ENCODE measurements at places on chromosomes 2 and 18.

- DNase-seq, result no peak
Observed at GRCh38 chr2:28645553-28645952, 106.1 kb upstream of the PPP1CB start.

DNA sequence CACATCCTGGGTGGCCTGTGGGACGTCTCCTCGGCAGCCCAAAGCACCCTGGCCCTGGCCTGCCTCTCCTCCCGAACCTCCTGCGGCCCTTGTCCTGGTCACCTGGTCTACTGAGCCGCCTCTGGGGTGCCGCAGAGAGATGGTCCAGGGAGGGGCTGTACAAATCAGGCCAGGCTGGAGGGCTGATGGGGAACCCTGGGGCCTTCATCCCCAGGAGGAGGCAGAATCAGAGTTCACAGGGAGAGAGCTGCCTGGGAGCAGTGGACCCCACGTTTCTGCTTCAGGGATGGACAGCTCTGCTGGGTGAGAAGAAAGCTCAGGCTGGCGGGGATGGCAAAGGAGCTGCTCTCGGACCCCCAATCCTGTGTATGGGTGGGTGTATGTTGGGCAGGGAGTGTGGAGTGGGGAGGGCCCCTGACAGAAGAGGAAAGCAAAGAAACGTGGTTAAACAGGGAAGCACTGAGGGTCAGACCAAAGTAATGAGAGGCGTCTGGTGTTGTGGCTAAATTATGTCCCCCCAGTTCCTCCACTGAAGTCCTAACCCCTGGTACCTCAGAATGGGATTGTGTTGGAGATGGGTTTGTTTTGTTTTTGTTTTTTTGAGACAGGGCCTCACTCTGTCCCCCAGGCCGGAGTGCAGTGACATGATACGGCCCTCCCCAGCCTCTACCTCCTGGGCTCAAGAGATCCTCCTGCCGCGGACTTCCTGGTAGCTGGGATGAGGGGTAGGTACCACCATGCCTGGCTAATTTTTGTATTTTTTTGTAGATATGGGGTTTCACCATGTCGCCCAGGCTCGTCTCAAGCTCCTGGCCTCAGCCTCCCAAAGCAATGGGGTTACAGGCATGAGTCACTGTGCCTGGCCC lies 73.4 kb upstream of the SMAD7 start:
- DNase-seq, result no peak

- no peak for DNase-seq
Observed at GRCh38 chr2:219466816-219467735, 31.6 kb upstream of the GMPPA start.

GRCh38 chr2:199926806-199927205 lies 15.7 kb downstream of the C2orf69 start:
- no peak for DNase-seq

GRCh38 chr2:134078354-134078753 lies 175.5 kb upstream of the MGAT5 start:
- no peak for DNase-seq

DNA sequence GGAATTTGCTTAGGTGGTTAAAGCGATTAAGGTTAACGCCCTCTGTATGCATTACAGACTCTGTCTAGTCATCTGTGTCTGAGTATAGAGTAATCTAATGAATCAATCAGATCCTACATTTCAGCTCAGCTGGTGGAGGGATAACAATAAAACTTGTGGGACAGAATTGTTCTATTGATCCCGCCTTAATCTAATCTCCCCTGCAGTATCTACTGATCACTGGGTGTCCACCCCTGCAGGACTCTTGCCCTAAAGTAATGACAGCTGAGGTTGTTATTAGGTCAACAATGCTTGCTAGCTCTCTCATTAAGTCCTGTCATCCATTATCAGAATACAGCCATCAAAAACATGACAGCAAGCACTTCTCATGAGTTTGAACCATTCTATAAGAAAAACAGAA lies 462.6 kb upstream of the TMEFF2 start:
- DNase-seq, result no peak

DNA sequence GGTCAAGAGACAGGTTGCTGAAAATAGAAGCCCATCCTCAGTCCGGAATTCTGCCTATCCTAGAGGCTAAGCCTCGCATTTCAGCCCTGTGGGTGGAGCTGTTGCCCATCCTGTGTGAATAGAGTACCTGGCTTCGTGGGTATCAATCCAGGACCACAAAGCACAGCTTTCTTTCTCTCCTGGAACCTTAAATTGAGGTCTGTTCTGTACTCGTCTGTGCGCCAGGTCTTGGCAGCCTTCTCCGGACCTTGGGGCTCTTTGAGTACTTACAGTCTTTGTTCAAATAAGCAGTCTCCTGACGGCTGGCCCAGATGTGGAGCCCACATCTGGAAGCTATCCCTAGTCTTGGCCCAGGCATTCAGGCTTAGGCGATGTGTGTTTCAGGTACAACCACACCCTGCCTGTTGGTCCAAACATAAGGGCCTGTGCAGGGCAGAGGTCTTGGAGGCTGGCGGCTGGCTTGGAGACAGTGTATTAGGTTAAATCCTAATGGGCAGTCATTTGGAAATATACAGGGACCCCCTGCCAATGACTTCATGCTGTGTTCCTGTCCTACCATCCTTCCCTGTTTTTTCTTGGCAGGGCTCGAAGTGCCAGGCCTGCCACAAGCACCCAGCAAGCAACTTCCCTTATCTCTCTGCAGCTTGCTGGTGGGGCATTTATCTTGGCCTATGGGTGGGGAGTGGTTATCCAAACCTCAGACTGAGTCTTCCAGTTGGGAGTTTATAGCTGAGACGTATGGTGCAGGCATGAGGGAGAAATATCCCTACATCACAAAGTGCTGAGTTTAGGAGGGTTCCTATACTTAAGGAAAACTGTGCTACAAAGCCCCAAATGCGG lies 294.1 kb downstream of the BCL2 start:
- no peak for DNase-seq

DNA sequence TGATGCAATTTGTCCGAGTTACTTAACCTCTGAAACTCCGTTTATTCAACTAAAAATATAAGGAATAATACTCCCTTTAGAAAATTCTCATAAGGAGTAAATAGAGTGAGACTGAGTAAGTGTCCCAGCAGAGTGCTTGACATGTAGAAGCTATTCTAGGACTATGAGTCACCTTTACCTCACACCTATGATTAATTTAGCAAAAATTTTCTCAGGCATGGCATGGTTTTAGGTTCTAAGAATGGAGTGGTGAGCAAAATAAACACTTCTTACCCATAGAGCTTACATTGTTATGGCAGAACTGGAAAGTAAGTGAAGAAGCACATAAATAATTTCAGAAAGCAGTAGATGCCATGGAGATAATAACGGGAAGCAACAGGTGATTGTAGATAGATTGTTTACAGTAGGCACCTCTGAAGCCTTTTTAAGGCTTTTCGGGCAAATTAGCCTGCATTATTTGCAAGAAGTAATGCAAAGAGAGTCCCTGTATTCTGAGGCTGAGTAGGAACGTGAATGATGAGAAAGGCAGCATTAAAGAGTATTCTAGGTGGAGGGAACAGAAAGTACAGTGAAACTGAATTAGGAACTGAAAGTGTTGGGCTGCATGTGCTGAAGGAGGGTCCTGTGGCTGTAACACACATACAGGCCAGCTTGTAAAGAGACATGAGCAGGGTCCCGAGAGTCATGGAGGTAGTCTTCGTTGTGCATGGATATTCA lies 209.2 kb downstream of the ZNF407 start:
- no peak for DNase-seq

GRCh38 chr18:43061816-43062215 lies 53.7 kb downstream of the RIT2 start:
- no peak for DNase-seq

DNA sequence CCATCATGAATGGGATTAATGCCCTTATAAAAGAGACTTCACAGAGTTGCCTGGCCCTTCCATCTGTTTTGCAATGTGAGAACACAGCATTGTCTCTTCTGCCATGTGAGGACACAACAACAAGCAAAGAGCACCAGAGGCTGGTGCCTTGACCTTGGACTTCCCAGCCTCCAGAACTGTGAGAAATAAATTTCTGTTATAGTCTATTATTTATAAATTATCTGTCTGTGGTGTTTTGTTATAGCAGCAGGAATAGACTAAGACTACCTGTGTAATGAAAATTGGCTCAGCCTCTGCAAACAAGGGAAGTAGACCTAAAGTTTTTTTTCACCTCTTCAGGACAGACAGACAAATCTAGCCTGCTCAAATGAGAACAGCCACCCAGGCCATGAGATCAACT lies 19.3 kb upstream of the ZC3H15 start:
- DNase-seq, result no peak

GRCh38 chr2:136130511-136130910 lies 12.6 kb upstream of the CXCR4 start:
- no peak for DNase-seq

DNA sequence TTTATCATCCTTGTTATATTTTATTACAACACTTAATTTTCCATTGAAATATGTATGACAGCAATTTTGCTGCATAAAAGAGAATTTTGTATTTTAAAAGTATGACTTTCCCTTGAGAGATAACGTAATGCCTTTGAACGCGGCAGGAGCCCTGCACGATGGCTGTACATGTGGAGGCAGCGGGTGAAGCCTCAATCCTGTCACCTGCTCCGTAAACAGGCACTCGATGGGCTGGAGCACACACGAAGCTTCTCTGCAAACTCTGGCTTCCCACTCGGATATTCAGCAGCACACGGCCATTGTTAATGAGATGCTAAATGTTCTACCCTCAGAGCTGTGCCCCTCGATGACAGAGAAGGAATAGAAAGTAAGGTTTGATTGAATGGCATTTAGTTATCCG lies 184.4 kb downstream of the RTP5 start:
- DNase-seq, result no peak

DNA sequence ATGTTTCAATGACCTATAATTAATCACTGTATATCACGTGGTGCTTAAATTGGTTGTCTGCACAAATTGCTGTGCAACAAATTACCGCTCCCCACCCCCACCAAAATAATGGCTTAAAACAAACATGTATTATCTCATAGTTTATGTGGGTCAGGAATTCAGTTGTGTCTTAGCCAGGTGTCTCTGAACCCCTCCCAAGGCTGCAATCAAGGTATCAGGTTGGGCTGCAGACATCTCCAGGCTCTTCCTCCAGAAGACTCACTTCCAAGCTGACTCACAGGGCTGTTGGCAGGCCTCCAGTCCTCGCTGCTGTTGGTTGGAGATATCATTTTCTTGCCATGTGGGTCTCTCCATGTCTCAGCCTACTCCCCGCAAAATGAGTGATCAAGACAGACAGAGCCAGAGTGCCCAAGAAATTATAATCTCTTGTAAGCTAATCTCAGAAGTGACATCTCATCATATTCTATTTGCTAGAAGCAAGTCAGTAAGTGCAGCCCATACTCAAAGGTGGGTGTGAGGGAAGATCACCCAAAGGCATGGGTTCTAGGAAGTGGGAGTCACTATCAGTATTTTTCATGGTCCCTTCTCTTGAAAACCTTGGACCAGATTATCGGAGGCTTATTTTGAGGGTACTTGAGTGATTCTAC lies 38.4 kb downstream of the SPC25 start:
- no peak for DNase-seq

GRCh38 chr2:152175012-152175367 lies 573 bp downstream of the STAM2 start:
- DNase-seq, result no peak
